ENCODE measurements at places on chromosomes 6 and 20.

- no peak for DNase-seq
Observed at GRCh38 chr6:156674197-156674596, 103.0 kb upstream of the ARID1B start.

GRCh38 chr6:82436740-82437139, 73.1 kb downstream of the TPBG start:
- DNase-seq, result no peak

- no peak for DNase-seq
Observed at GRCh38 chr6:17630511-17631073, 30.5 kb downstream of the FAM8A1 start.

GRCh38 chr20:34774449-34774848, 51.0 kb downstream of the NCOA6 start:
- no peak for DNase-seq

GRCh38 chr6:22043284-22043962, 253.4 kb downstream of the PRL start:
- DNase-seq, result no peak

- no peak for DNase-seq
Observed at GRCh38 chr20:40777653-40778052, 88.6 kb upstream of the MAFB start.

- no peak for DNase-seq
Observed at GRCh38 chr20:35451295-35451694, 4.1 kb upstream of the CEP250 start.

- no peak for DNase-seq
Observed at GRCh38 chr6:44415873-44416502, 28.5 kb downstream of the CDC5L start.
